ENCODE measurements at places on chromosomes 7 and 10.

DNA sequence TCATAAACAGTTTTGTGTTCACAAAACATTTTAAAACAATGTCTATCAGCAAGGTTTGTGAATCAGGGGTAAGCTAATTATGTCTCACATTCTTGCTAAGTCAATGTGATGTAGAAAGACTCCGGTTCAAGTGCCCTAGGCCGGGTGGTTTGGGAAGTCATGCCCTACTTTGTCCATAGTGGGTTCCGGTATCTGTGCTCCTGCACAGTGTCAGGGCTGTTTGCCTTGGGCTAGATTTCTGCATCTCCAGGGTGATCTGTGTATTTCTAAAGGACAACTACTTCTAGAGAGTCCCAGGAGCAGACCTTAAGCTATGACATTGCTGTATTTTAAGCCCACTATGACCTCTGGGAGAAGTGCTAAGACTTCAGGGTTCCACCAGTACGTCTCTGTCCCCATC is 504.1 kb downstream of the PLXNA4 start:
- DNase-seq, result no peak

- DNase-seq, result peak; percentile 43
Measured at GRCh38 chr7:54995610-54996363, 23.0 kb upstream of the EGFR start.

DNA sequence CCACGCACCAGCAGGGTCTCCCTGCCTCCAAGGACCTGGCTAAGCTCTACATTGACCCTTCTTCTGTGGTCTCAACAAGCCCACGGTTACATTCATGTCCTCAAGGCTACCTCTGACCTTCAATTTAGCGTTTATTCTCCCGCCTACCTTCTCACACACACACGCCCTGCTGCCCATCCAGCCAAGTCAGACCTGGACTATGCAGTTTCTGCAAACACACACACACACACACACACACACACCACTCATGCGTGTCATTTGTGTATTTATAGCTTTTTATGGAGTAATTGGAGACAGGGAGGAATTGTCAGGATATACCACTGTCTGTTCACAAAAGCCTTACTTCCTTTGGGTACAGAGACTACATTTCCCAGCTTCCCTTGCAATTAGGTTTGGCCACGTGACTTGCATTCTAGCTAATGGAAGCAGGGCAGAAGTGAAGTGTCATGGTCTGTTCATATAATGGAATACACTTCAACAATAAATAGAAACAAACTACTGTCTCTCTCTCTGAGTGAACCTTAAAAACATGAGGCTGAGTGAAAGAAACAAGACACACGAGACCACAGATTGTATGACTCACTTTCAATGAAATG is 53.8 kb upstream of the CPXM2 start:
- DNase-seq, result no peak

- no peak for DNase-seq
Measured at GRCh38 chr7:100598425-100598824, 3.7 kb upstream of the PCOLCE start.

- no peak for DNase-seq
Measured at GRCh38 chr7:31202801-31203200, 137.7 kb downstream of the NEUROD6 start.

- DNase-seq, result no peak
Measured at GRCh38 chr7:8201846-8202441, 60.0 kb downstream of the ICA1 start.

GRCh38 chr10:62726142-62726541 is 78.4 kb upstream of the ADO start:
- DNase-seq, result no peak

- no peak for DNase-seq
Measured at GRCh38 chr7:150446288-150446938, 4.0 kb upstream of the GIMAP8 start.

GRCh38 chr7:79407351-79407750 is 46.1 kb downstream of the MAGI2 start:
- DNase-seq, result no peak

GRCh38 chr7:114309729-114310128 is 104.9 kb upstream of the FOXP2 start:
- DNase-seq, result no peak

DNA sequence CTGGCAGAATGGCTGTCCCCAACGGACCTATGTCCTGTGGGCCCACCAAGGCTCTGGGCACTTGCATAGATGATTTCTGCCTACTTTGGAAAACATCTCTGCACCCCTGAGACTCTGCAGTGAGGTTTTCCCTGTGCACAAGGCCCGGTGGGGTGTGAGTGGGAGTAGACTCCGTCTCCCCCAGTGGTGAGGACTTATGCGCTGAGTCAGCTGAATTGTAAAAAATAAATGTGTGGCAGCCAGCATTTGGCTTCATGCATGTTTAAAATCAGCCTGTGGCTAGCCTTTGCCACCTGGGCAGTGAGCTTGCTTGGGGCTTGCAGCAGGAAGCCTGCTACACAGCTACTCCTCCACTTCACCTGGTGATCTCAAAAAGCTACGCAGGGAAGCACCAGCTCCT is 139.3 kb upstream of the WDR11 start:
- no peak for DNase-seq

- DNase-seq, result no peak
Measured at GRCh38 chr7:150756858-150757257, 19.6 kb downstream of the GIMAP5 start.

DNA sequence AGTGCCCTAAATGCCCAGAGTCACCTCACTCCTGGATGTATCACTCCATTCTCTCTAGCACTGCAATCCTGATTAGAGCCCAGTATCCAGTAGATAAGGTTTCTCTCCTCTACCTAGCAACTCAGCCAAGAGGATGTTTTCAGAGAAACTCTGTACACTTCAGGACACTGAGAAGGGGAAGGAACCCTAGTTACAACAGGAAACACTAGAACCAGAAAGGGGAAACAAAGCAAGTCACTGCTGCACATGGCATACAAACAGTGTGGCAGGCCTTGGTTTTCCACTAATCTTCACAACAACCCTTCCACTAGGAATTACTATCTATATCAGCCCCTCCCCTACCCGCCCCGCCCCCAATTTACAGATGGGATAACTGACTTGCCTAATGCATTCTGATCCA is 1.6 kb downstream of the FAM204A start:
- DNase-seq, result no peak

DNA sequence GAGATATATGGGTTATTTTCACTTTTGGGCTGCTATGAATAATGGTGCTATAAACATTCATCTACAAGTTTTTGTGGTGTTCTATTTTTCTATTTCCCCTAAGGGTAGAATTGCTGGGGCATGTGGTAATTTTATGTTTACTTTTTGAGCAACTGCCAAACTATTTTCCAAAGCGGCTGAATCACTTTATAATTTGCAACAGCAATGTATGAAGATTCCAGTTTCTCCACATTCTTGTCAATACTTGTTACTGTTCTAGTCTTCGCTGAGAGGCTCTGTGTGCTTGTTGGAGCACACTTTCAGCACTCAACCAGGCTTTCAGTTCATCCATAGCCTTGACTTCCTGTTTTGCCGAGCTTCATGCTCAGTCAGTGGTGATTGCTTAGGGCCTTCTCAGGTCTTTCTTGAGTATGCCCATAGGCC is 39.0 kb downstream of the ADK start:
- peak; percentile 29 for DNase-seq

DNA sequence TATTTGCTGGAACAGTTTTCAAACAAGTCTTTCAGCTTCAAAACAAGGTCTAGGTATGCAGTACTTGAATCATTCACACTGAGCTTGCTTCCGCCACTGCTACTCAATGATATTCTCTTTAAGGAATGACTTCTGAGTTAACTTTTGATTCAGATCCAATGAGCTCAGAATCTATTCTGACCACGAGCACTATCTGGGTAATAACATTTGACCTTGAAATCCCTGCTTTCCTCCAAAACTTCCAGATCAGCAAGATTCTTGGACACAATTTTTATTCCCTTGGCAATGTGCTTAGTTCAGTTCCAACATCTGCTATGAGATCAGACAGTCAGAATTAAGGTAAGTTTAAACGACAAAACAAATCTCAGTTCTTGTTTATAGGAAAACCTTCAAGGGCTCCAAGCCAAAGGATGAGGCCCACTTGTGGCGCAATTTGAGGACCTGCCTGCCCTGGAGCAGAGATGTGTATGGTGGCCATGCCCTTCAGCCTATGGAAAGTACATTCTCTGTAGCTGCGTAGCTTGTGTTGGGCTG is 87.2 kb downstream of the RNF216 start:
- peak; percentile 38 for DNase-seq

- no peak for DNase-seq
Measured at GRCh38 chr7:155830961-155831806, 18.9 kb upstream of the SHH start.

GRCh38 chr10:101724446-101724845 is 29.5 kb upstream of the FBXW4 start:
- DNase-seq, result no peak

GRCh38 chr10:129501652-129502436 is 34.8 kb downstream of the MGMT start:
- DNase-seq, result no peak

DNA sequence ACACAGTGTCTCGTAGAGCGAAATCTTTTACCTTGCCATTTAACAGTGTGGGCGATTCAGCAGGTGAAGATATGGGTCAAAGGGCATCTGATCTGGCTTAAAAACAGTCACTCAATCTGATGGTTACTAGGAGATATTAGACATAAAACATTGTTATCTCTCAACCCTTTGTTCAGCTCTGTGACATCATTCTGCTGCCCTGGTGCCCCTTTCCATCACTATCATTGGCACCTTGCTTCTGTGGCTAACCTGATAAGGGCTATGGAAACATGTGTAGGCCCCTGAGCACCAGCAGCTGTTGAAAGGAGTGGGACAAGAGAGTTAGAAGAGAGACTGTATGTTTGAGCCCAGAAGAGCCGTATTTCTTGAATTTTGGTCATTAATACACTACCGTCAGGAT is 650.3 kb downstream of the PHTF2 start:
- no peak for DNase-seq

DNA sequence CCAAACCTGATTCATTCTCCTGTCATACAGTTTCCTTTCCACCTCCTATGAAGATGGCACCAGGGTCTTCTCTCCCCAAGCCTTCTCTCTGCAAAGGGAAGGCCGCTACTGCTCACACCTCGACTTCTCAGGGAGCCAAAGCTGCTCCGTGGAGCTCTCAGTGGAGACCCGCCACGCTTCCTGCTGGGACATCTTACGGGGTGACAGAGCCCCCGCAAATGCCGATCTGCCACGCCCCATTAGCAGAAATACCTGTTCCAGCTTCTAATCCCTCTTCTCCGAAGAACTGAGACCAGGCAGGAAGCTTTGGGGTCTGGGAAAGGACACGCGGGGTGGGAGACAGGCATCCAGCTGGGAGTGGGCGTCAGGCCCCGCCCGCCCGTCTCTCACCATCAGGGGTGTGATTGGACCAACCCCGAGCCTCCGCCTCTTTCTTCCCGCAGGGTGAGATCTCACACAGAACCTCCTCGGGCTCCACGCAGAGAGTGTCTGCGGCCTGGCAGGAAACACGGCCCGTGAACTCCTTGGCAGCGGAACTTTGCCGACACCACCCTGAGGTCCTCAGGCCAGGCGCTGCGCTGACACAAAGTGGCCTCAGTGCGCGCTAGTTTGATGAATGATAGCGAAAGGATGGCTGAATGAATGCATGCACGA is 12.0 kb upstream of the CALML5 start:
- no peak for DNase-seq

GRCh38 chr10:101969412-101969922 is 86.5 kb downstream of the ARMH3 start:
- DNase-seq, result no peak

DNA sequence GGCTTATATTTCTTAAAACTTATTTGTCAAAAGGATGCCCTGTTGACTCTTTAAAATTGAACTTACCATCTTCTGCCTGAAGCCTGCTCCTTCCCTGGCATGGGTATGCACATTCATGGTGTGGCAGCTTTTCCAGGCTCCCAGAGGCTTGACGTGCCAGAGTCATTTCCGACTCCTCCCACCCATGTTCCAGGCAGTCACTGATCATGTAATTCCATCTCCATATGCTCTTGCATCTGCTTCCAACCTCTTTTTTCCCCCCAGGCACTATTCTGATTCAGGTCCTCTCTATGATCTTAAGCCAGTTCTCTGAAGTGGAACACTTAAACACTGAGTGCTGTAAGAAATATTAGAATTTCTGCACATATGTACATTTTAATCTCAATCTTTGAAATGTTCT is 82.2 kb downstream of the CFAP58 start:
- no peak for DNase-seq

GRCh38 chr10:3825244-3825643 is 40.2 kb upstream of the KLF6 start:
- peak; percentile 36 for DNase-seq

GRCh38 chr7:151381348-151382078 is 28.3 kb downstream of the WDR86 start:
- DNase-seq, result no peak

DNA sequence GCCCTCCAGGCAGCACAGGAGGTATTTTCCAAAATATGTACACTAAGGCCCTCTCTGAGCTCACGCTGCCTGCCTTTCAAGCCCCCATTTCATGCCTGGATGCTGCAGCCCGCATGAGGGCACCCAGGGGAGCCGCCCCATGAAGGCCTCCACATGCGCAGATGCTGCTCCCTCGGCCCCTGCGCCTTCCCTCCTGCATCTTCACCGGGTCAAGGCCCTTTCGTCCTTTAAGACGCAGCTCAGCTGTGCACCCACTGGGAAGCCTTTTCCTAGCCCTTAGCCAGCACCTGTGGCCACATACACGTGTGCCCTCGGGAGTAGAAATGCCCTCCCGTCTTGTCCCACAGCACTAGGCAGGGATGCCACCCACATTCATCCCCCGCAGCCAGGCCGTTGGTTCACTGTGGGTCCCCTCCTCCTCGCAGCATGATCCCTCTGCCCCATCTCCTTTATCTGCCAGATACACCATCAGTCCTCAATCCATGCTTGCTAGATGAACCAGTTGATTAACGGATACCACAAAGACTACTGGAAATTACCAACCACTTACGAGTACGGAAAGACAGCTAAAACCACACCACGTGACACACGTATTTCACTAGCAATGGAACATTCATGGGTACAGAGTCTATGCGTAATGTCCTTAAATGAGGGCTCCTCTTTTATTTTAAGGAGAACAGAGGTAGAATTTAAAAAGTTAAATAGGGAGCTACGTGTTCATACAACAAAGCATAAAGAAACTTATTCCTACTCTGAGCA is 278.0 kb downstream of the TNS3 start:
- no peak for DNase-seq

Measured in hepatic stellate cell (primary cell).